Right lung (tissue), 10 donors: ENCODE measurements at places on chromosomes 12 and 14. TPM values are rescaled to one million over a fixed set of nuclear protein-coding genes. Genes with fewer than 3 reads are reported as not detected.

Gene KLHL42
- 35.7 TPM for polyA plus RNA-seq

Gene TMCC3
- polyA plus RNA-seq = 8.3 TPM

Gene IKZF4
- polyA plus RNA-seq = 19.7 TPM

DNA sequence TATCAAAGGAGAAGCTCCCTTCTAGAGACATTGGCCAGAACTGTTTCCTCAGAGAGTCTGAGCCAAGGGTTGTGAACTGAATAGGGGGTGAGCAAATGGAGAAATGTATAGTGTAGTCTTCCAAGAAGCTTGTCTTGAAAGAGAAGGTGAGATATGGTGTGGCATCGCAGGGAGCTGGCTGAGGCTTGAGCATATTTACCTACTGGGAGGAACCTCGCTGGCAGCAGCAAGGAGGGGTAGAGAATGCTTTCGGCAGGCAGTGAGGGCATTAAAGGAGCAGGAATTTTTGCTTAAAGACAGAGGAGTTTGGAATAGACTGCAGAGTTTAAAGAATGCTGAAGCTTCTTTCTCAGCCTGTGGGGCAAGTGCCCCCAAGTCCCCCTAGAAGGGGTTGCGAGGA lies 59.3 kb upstream of the PRMT8 start:
- no peak for DNase-seq

GRCh38 chr12:13154027-13154538 lies 42.4 kb upstream of the EMP1 start:
- DNase-seq = no peak

GRCh38 chr12:14803830-14804160 lies 325 bp downstream of the C12orf60 start:
- DNase-seq = no peak
